Naive thymus-derived CD8-positive, alpha-beta T cell (primary cell): ENCODE measurements at places on chromosomes 12 and 14.

GRCh38 chr14:72892879-72893635 is 844 bp downstream of the DPF3 start:
- peak overlapping the region; percentile 54 for H3K27ac ChIP-seq
- peaks cover 36% of the 10 kb centered on the region for H3K27me3 ChIP-seq
- peak; percentile 39 for DNase-seq
- H3K36me3 ChIP-seq, result no peaks in the 10 kb centered on the region
- H3K4me3 ChIP-seq, result peak overlapping the region; percentile 81
- peaks cover 23% of the 10 kb centered on the region for H3K4me1 ChIP-seq

DNA sequence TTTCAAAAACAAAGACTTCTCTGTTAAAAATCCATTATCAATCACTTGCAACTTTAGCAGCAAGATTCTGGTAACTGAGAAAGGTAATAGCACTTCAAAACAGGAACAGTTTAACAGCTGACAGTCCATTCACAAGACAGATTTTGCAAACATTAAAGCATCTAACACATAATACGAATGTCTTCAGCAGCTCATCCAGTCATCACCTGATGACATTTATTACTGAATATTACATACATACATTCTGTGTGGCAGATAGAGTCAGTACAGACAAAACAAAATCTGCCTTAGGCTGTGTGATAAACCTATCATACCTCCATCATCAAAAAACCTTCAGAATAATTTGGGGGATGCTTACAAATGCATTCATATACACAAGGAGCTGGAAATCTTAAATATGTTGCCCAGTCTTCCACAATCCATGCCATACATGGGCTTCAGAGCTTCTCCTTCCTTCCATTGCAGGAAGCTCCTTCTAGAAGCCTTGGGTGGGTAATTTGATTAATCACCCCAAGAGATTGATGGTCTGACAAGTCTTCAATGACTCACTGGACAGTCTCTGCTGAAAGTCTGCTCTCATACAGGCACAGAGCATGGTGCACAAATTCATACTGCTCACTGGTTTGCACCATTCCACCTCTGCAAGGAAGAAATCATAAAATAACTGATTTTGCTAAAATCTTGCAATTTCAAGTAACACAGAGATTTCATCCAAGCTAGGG is 1.6 kb upstream of the PTPRB start:
- H3K4me3 ChIP-seq, result no peak overlapping the region
- no peaks in the 10 kb centered on the region for H3K36me3 ChIP-seq
- no peak for DNase-seq
- H3K4me1 ChIP-seq, result no peaks in the 10 kb centered on the region

DNA sequence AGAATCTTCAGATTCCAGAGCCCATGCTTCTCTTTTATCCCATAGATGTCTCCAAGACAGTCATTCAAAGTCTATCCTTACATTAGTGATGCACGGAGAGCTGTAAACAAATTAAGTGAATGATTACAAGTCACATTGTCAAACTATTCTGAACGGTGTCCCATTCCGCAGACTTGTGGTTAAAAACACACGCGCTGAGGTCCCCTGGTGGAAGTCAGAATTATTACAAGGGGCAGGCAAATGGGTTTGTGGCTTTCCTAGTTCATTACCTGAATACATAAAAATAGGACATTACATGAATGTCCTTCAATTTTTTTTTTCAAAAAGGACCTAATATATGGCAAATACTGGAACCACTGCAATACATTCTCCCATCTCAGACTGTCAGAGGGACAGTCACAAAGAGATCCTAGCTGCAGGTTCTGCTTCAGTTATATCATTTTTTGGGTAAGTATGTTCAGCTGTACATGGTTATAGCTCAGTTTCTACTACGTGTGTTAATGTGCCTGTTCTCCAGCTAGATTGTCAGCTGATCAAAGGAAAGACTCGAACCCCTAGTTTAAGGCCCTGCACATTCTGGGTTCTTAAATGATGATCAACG is 53.1 kb upstream of the STON2 start:
- H3K4me1 ChIP-seq, result no peaks in the 10 kb centered on the region
- H3K36me3 ChIP-seq, result no peaks in the 10 kb centered on the region
- H3K4me3 ChIP-seq, result no peak overlapping the region
- H3K27ac ChIP-seq, result no peak overlapping the region

DNA sequence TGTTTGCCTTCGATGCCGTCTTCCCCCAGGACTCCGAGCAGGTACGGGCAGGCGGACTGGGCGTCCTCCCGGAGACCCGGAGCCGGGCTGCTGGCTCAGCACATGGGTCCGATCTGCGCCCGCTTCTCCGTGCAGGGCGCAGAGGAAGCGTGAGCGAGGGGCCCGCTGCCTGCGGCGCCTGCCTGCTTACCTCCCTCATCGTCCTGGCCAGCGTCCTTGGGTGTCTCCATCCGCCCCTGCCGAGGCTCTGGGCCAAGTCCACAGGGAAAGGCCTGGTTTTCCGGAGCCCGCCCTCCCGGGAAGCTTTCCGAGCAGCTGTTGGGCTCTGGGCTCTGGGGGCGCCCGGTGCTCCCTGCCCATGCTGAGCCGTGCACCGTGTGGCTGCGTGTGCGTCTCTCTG is 33.5 kb downstream of the KIF26A start:
- H3K27ac ChIP-seq, result no peak overlapping the region
- H3K4me3 ChIP-seq, result no peak overlapping the region
- no peaks in the 10 kb centered on the region for H3K4me1 ChIP-seq
- DNase-seq, result no peak
- H3K36me3 ChIP-seq, result no peaks in the 10 kb centered on the region
- H3K27me3 ChIP-seq, result no peaks in the 10 kb centered on the region

DNA sequence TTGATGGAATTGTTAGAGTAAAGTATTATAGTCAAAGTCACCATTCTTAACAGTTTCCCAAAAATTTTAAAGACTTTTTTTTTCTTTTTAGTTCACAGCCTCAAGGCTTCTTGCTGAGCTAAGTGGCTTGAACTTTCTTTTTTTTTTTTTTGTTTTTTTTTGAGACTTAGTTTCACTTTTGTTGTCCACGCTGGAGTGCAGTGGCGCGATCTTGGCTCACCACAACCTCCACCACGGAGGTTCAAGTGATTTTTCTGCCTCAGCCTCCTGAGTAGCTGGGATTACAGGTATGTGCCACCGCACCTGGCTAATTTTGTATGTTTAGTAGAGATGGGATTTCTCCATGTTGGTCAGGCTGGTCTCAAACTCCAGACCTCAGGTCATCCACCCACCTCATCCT is 92.8 kb downstream of the SETD3 start:
- peaks cover 20% of the 10 kb centered on the region for H3K4me1 ChIP-seq
- H3K27ac ChIP-seq, result no peak overlapping the region
- no peak for DNase-seq
- H3K27me3 ChIP-seq, result peaks cover 19% of the 10 kb centered on the region
- no peaks in the 10 kb centered on the region for H3K36me3 ChIP-seq

DNA sequence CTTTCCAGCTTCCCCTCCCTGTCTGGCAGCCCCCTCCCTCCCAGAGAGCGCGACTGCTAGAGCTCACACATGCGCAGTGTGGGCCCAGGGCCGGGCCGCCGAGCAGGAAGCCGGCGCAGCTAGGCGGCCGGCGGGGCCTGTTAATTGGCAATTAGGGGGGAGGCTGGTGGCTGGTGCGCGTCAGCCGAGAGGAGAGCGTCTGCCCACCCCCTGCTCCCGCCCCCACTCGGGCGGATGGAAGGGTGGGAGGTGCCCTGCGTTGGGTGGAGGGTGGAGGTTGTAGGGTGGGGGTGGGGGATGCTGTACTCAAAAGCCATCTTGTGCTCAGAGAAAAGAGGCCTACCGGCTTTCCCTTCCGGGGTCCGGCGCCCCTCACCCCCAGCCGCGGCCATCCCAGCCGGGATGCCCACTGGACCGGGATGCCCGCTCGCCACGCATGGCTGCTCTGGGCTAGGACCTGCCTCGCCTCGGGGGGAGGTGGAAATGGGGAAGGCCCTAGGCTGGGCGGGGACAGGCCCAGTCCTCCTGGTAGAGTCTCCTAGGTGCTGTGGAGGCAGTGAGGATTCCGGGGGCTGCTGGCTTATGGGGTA is 9.2 kb downstream of the HOXC8 start:
- peak; percentile 75 for DNase-seq
- no peaks in the 10 kb centered on the region for H3K36me3 ChIP-seq
- H3K27me3 ChIP-seq, result peaks cover 80% of the 10 kb centered on the region
- H3K4me3 ChIP-seq, result peak overlapping the region; percentile 83
- no peak overlapping the region for H3K27ac ChIP-seq

- no peaks in the 10 kb centered on the region for H3K27me3 ChIP-seq
- no peaks in the 10 kb centered on the region for H3K4me1 ChIP-seq
Observed at GRCh38 chr12:42985506-42985905, 396.0 kb upstream of the PRICKLE1 start.

GRCh38 chr14:22113401-22113800 is 439.8 kb upstream of the OR4E1 start:
- no peaks in the 10 kb centered on the region for H3K27me3 ChIP-seq
- H3K27ac ChIP-seq, result peak overlapping the region; percentile 85
- no peak for DNase-seq
- peak overlapping the region; percentile 69 for H3K4me3 ChIP-seq
- H3K36me3 ChIP-seq, result no peaks in the 10 kb centered on the region
- H3K4me1 ChIP-seq, result peaks cover 14% of the 10 kb centered on the region

- H3K27me3 ChIP-seq, result no peaks in the 10 kb centered on the region
- no peak overlapping the region for H3K4me3 ChIP-seq
- H3K4me1 ChIP-seq, result no peaks in the 10 kb centered on the region
- H3K36me3 ChIP-seq, result no peaks in the 10 kb centered on the region
Observed at GRCh38 chr12:40784102-40784501, 91.9 kb downstream of the CNTN1 start.

DNA sequence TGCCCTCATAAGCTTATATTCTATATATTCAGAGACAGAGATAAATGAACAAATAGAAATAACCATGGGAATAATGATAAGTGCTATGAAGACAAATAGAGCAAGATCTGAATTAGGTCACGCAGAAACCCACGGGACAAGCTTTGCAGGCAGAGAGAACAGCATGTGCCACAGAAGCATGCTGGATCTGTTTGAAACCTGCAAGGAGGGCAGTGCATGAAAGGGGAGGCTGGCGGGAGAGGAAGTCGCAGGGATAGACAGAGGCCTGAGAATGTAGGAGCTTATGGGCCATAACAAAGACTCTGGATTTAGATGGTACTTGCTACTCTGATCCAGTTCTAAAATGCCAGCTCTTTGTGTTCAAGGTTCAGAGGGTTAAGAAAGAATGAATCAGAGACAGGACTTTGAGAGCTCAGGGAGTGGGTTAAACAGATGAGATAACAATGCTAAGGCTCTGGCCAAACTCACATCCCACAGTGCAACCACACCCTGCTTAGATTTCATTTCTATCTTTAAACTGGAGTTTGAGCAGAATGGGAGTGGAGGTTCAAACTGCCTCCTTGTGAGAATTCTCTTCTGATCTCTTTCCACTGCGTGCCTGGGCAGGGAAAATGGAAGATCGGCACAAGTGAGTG is 49.2 kb upstream of the PPP1R12A start:
- no peak for DNase-seq
- H3K27ac ChIP-seq, result no peak overlapping the region
- no peaks in the 10 kb centered on the region for H3K36me3 ChIP-seq
- H3K4me3 ChIP-seq, result no peak overlapping the region

GRCh38 chr14:29757188-29757680 is 170.4 kb downstream of the PRKD1 start:
- DNase-seq, result no peak
- no peak overlapping the region for H3K27ac ChIP-seq
- no peaks in the 10 kb centered on the region for H3K27me3 ChIP-seq
- no peaks in the 10 kb centered on the region for H3K4me1 ChIP-seq

DNA sequence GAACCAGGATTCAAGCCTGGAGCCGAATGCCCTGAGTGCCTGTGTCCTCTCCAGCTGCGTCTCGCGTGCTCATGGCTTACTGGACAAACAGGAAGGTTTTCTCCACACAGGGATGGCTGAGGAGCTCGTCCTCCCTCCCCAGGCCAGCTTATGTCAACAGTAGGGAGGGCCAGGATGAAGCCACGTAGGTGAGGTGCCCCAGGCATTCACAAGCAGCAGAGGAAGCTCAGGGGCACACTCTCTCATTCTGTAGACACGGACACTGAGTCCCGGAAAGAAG is 49.3 kb downstream of the TRPV4 start:
- no peaks in the 10 kb centered on the region for H3K36me3 ChIP-seq
- DNase-seq, result no peak
- H3K4me3 ChIP-seq, result no peak overlapping the region
